ENCODE measurements at places on chromosomes 1 and 21. TPM values are rescaled to one million over a fixed set of nuclear protein-coding genes. Genes with fewer than 3 reads are reported as not detected.

The C1orf174 gene
- total RNA-seq: 23.3 TPM

The ACBD3 gene
- 71.0 TPM for total RNA-seq

DNA sequence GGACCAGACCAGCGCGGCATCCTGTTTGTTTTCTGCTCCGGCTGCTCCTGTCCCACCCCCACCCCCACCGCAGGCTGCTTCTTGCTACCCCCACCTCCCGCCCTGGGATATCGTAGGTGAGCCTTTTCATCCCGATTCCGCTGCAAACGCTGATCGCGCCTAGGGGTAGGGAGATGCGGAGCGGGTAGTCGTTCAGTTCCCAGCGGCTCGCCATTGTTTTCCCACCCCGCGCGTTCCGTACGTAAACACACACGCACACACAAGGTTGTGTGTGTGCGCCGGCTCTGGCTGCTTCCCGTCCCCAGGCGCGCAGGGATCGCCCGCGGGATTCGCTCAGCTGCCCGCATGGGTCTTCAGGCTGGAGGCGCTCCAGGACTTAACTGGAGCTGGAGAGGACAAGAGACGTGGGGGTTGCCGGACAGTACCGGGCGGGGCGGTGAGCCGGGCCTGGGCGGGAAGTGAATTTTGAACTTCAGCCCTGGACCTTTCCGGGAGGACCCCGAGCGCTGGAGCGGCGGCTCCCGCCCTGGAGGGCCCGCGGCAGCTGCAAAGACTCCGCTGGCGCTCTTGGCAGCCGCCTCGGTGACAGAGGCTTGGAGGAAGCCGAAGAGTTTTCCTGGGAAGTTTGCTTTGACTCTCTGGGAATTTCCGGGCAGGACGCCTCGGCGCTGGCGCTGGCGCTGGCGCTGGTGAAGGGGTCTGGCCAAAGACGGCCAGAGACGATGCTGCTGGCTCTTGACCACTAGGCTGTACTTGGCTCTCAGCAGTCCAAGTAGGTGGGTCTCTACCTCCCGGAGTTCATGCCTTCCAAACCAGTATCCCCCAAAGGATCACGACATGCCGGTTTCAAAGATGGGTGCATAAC lies 1.6 kb downstream of the SOX13 start:
- DNase-seq: peak; percentile 40

DNA sequence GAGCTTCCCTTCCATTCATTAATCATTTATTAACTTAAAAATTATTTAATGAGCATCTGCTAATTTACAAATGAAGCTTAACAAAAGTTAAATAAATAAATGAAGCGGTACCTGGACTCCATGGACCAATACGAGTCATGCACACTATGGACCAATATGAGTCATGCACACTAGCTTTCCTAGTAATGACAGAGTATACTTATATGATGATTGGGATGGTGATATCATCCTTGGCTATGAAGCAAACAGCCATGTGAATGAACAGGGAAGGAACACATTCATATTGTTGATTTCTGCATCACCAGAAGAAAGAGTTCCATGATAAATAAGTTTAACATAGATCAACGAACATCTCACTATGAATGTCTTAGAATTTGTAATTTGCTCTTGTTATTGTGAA lies 109.9 kb downstream of the SPAG17 start:
- peak; percentile 28 for DNase-seq

The KLHL12 gene
- 38.8 TPM for total RNA-seq

Measured in A172 (cell line).